ENCODE measurements at places on chromosomes 1 and 21.

- DNase-seq: no peak
These were observed 94.7 kb upstream of the TARDBP start for GRCh38 chr1:10917513-10918454.

GRCh38 chr1:246295968-246296367 lies 211.1 kb downstream of the SMYD3 start:
- no peak for DNase-seq

- no peak for DNase-seq
These were observed 115.5 kb downstream of the DHRS3 start for GRCh38 chr1:12502336-12503109.

GRCh38 chr1:178379807-178380206 lies 117.0 kb downstream of the CLEC20A start:
- DNase-seq: no peak

GRCh38 chr1:222061711-222062359 lies 319.9 kb upstream of the DUSP10 start:
- DNase-seq: no peak

All from iPS DF 19.7 (cell line).